ENCODE measurements at places on chromosomes 5 and 9. TPM values are rescaled to one million over a fixed set of nuclear protein-coding genes. Genes with fewer than 3 reads are reported as not detected.
A peak's percentile ranks its signal among the peaks of the same experiment; 100 is the strongest.

The ZNF608 gene
- 13.5 TPM for total RNA-seq

The FAM200C gene
- 6.0 TPM for total RNA-seq

DNA sequence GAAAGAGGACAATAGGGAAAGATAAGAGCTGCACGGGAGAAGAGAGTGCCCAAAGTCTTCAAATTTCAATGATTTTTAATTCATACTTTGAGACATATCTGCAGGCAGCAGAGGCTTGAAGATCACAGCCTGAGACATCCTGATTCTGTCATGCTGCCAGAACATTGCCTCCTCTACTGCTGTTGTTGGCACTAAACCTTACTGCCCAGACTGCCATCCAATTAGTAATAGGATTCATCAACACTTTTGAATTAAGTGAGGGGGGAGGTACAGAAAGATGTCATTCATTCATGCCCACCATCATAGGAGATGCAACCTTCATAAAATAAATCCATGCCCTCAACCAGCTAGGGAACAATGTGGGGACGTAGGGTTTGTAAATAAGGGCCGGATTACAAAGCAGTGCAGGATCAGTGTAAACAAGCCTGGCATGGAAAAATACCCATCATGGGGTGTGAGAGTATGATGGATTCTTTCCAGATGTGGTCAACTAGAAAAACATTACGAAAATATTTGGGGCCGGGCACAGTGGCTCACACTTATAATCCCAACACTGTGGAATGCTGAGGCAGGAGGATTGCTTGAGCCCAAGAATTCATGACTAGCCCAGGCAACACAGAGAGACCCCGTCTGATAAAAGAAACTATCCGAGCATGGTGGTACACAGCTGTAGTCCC is 122.1 kb upstream of the DAPK1 start:
- DNase-seq, result no peak

DNA sequence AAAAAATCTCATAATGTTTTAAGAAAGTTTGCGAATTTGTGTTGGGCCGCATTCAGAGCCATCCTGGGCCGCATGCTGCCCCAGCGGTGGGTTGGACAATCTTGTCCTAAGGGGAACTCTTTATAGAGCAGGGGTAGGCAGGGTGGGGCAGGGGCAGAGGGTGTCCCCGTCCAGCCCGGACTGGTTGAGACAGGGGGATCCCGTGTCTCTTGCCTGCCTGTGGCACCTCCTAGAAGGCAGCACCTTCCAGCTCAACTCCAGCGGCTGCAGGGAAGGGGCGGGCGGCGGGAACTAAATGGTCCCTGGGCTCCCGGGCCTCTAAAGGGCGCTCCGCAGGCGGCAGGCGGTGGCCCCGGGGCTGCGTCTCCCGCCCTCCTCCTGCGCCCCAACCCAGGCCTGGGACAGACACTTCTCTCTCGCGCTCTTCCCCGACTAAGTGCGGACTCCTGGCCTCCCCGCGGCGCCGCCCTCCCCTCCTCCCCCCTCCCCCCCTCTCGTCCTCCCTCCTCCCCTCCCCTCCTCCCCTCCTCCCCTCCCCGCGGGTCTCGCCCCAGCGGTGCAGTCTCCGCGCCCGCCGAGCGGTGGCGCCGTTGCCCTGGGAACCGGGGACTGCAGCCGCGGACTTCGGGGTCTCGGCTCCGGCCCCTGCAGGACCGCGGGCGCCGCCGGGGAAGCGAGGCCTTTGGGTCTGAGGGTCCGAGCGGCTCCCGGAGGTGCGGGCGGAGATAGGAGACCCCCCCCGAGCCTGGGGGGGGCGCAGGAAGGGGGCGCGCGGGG is 132.6 kb downstream of the MRPL36 start:
- DNase-seq, result no peak

DNA sequence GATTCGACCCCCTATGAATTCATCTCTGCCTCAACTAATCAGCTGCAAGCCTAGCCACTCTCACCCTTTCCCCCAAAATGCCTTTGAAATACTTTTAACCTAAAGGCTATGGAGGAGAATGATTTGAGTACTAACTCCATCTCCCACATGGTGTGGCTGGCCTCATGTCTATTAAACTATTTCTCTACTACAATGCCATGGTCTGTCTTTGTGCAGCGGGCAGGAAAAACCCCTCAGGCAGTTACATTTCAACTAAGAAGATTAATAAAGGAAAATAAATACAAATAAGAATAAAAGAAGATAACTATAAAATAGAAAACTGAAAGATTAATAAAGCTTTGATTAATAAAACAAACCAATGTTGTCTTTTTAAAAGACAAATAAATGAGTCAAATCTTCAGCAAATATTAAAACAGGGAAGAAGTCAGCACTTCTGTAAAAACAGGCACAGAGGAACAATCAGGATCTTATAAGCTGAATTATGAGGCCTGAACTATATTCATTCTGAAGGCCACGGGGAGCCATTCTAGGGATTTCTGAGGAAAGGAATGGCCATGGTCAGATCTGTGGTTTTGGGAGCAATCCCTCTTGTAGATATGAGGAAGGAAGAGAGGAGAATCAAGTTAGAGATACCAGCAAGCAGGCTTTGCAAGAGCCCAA is 116.1 kb upstream of the SLC12A2 start:
- DNase-seq, result no peak

GRCh38 chr5:82640916-82641315 is 362.8 kb upstream of the RPS23 start:
- DNase-seq, result no peak

DNA sequence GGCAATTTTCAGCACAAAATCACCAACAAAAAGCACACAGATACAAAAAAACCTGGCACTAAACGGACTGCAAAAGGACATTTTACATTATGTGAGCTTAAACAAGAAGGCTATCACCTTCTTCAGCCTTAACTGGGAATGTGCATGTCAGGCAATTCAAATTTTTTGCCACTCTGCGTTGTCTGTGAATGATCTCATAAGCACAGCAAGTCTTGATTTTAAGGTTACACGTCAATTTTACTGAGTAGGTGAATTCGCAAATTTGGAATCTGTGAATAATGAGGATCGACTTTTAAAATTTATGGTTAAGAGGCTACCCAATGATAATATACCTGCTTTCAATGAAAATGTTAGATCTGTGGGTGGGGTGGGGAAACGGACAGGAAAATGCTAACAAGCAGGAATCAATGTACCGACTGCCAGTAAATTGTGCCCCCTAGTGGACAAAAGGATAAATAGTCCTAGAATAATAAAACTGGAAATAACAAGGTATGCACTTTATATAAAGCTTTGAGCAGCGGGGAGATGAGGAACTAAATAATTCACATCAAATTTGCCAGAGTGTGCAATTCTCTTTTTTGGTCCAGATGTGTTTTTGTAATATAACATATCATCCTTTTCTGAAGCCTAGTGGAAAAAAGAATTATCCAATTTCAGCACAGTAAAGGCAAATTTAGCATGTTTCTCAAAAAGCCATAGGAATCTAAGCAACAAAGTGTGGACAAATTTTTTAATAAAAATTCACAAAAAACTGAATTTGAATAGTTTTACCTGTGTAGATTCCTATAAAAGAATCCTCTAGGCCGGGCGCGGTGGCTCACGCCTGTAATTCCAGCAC is 20.5 kb downstream of the EQTN start:
- DNase-seq, result no peak

- no peak for DNase-seq
Measured at GRCh38 chr9:72207278-72207677, 58.0 kb downstream of the GDA start.

DNA sequence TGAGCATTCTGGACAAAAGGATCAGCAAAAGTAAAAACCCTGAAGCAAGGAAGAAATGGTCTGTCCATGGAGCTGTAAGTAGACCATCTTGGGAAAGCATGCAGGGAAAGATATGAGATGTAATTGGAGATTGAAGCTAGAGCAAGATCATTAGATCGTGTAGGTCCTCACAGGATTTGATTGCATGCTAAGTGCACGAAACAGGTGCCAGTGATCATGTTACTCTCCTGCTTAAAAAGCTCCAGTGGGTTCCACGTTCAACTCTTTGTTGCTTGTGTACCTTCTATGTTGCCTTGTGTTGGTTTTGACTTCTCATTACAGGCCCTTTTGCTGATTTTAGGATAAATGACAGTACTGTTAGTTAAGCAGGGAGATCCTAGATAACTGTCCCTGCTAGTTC is 442.0 kb downstream of the DMRT2 start:
- DNase-seq, result no peak

The PCDHA6 gene
- total RNA-seq, result 5.2 TPM

- no peak for DNase-seq
Measured at GRCh38 chr5:73638344-73639095, 12.5 kb downstream of the ARHGEF28 start.

DNA sequence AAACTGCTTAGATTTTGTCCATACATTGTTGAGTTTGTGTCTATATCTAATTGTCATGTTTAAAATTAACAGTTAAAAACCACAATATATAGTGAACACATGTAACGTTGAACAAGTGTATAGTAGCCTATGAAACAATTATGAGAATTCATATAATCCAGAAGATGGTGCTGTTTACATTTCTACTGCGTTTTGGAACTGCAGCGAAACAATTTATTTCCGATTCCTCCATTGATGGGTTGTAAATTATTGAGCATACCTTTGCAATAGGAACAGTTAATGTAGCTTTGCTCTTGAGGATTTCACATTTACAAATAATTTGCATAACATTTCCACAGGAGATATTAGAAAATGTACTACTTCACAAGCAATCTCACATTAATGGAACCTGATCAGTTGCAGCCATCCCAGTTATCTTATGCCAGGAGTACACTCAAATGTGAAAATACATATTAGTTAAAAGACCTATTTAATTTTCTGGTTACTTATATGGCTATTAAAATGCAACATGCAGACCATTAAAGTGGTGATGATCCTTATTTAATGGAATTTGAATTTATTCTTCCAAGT is 411.8 kb downstream of the CDH10 start:
- DNase-seq, result no peak

DNA sequence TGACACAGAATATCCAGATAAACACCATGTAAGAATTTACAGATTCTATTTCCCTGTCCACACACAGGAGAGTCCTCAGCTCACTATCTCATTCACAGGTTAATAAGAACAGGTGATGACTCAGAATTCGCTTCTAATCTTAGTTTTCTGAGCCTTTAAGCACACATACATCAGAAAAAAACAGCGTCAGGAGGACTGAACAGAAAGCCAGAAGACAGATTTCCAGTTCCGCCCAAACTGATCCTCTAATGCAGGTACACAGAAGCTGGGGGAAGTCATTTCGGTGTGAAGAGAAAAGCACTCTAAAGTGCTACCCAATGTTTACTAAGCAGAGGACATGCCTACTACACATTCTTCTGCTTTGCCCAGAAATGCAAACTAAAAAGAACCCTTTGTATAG is 1.6 kb downstream of the CEMIP2 start:
- no peak for DNase-seq

DNA sequence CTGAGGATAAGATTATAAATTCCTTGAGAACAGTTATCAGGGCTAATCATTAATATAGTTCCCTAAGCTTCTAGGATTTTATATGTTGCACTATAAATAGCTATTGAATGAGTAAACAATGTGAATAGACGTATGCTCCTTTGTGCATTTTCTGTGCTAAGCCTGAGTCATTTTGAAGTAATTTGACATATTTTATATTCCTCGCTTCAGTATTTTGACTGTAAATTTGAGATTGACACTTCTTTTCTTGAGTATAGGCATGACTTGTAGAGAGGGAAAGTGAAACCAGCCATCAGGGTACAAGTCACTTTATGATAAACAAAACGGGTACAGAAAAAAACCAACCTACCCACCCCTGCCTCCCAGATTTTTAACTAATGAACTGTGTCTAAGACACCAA is 367.7 kb upstream of the PRR16 start:
- DNase-seq, result no peak

The S1PR3 gene
- 125 TPM for total RNA-seq

The CCDC183 gene
- 0.68 TPM for total RNA-seq

DNA sequence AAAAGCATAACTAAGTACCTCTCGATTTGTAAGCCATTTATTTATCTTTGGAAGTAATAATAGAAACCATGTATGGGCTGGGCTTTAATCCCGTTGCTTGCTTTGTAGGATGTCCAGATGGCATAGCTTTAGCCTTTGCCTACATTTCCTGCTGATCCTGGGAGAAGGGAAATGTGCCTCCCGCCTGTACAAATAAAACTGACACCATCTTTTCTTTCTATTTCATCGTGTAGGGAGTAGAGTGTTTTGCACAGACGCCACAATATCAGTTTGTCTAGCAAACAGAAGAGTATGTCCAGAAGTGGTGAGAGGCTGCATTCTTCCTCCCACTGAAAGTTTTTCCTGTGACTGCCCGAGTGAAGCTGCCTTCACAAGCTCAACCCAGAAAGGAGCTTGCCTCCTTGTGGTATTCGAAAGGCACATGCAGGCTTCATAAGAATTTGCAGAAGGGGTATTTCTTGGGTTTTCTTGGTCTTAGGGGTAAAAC is 24.7 kb upstream of the TJP2 start:
- no peak for DNase-seq

The CTXN3 gene
- total RNA-seq, result not detected

The STPG3 gene
- total RNA-seq, result not detected

- DNase-seq, result no peak
Measured at GRCh38 chr5:173855162-173855994, 32.8 kb upstream of the CPEB4 start.

DNA sequence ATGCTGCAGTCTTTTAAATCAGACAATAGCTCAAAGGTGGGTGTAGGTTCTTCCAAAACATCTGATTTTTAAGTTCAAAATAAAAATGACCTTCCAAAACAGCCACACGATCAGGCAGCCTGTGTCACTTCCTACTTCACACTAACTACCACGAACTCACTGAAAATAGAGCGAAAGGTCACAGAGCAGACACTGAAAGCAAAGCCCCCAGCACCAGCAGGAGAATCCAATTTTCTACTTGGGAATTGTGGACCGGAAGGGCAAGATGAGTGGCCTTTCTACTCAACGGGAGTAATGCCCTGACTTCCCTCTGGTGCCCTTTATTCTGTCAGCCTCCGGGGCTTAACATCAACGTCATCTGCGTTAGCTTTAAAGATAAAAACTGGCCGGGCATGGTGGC is 107.8 kb upstream of the FAM120A start:
- no peak for DNase-seq

DNA sequence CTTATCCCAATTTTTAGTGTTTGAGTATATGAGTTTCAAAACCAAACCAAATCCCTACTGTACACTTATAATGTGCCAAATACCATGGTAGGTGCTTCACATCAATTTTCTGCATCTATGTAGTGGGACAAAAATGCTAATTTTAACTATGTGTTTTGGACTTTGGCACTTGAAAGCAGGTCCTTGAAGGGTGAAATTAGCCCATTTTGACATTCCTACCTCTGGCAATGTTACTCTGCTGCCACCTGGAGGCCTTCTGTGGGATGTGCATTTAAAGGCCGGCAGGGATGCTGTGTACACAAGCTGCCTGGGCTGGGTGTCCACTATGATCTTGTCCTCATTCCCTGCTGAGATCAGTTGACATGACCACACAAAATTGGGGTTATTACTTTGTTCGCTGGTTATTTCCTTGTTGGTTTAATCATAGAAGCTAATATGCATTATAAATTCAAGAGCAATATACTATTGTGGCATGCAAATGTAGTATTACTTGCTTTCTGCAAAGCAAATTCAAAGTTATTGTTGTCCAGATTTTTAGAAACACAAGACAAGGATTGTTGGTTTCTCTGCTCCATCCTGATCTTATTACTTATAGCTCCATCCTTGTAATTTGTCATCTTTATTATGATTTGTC is 166.8 kb downstream of the ARHGEF28 start:
- DNase-seq, result peak; percentile 28

GRCh38 chr9:13358128-13358527 is 78.6 kb upstream of the MPDZ start:
- DNase-seq, result no peak
